ENCODE measurements at places on chromosomes 7 and 10. TPM values are rescaled to one million over a fixed set of nuclear protein-coding genes. Genes with fewer than 3 reads are reported as not detected.

GRCh38 chr10:13701157-13701919, 114.6 kb downstream of the PRPF18 start:
- no peak for DNase-seq

- DNase-seq: no peak
Measured at GRCh38 chr10:114389426-114389825, 14.9 kb downstream of the AFAP1L2 start.

DNA sequence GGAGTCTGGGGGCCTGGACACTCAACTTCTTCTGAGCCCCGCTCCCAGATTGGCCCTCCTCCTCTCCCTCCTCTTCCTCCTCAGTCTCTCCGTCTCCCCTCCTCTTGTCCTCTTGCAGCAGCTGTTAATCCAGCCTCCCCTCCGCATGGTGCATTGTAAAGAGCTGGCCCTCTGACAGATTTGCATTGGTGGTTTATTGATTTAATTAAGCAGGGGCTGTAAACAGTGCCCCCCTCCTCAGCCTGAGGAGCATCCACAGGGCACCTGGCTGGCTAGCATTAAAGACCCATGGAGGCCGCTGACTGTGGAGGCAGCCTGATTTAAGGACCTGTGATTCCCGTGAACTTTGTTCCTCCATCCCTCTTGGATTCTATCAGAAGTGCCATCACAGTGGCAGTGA, 28.9 kb upstream of the PCBD1 start:
- DNase-seq: no peak

DNA sequence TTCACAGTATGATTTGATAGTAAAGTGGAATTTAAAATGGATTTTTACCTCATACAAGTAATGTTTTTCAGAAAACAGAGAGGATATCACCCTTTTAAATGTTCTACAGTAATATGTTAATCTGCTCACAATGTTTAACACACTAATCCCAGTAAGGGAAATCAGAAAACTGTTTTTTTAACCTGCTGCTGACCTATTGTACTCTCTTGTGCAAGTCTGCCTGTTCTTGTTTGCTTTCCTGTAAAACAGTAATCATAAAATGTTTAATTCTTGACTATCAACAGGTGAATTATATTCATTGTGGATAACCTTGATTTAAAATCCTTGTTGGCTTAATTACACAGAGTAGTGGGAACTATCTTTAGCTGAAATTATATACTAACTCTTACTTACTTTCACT, 126.4 kb downstream of the GNAT3 start:
- DNase-seq: no peak

DNA sequence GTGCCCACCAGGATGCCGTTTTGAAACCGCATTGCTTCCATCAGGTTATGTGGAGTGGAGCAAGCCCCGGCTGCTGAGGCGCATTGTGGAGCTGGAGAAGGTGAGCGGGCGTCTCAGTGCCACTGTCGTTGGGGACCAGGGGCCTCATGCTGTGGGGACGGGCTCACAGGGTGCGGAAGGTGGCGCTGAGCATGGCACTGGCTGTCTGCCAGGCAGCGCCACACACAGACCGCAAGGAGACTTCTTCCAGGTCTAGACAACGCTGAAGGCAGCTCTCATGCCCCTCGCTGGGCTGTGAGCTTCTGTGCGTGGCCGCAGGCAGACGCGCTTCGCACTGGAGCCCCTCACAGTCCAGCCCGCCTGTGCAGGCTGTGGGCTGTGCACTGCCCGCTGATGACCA, 29.0 kb downstream of the IQCE start:
- DNase-seq: no peak

GRCh38 chr7:119392-120163, 72.8 kb upstream of the FAM20C start:
- peak; percentile 90 for DNase-seq

- DNase-seq: no peak
Measured at GRCh38 chr10:72814099-72814790, 79.3 kb upstream of the OIT3 start.

DNA sequence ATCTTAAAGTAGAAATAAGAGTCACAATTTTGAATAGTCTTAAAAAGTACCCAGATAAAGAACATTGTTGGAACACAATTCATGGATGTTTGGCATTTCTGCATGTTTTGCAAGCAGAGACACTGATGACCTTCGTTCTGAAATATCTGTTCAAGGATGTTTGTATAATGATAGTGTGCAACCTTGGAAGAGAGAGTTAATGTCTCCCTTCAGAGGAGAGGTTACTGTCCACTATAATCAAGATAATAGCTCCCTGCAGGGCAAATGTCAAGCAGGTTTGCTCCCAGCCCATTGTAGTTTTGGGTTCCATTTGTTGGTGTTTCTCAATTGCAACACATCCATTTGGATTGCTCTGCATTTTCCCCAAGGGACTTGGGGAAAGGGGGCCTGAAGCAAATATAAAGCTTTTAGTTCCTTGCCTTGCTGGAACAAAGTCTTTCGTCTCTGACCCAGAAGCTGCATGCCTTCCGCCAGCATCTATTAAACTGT, 45.2 kb downstream of the COL1A2 start:
- no peak for DNase-seq

- DNase-seq: no peak
Measured at GRCh38 chr10:1461016-1461415, 276.3 kb downstream of the ADARB2 start.

DNA sequence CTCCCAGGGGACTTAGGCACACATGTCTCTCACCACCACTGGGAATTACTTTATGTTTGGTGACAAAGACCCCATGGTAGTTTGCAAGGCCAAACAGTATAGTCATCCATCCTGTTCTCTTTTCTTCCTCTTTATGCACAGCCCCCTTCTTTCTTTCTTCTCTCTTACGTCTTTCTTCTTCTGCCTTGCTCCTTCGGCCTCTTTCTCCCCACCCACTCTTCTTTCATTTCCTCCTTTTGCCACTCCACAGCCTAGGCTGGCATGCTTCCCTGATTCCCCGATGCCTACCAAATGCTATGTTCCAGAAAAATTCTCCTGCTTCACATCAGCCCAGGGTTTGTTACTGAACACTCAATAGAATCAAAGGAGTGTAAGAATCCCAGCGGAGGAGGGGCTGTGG, 62.4 kb upstream of the MKLN1 start:
- no peak for DNase-seq

DNA sequence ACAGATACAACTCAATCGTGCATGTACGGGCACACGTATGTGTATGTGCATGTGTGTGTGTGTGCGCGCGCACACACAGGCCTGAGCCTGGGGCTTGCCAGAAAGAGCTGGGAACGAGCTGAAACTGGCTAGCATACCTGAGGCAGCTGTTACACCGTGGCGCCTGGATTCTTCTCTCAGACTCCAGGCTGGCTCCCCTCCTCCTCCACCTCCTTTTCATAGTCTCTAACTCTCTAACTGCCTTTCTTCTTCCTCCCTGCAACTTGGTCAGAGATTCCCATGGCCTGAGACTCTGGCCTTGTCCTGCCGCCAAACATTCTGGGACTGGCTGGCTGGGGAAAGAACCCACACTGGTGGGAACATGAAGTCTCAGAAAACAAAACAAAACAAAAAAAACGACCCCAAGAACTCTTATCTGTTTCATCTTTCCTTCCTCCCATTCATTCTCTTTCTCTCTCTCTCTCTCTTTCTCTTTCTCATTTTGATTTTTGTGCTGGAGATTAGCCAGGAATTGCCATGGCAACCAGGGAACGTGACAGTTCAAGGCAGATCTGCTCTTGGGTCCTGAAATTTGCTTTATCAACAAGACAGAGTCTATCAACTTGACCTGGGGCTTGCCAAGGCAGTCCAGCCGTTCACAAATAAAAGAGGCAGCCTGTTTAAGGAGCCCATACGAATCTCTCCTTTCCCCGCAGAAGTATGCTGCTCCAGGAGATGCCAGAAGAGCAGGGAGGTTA, 76.8 kb upstream of the SEM1 start:
- no peak for DNase-seq

GRCh38 chr10:93106631-93107072, 33.0 kb downstream of the CYP26A1 start:
- DNase-seq: peak; percentile 19

- peak; percentile 68 for DNase-seq
Measured at GRCh38 chr10:93071177-93071472, 2.6 kb upstream of the CYP26A1 start.

GRCh38 chr7:113636727-113637421, 281.9 kb downstream of the PPP1R3A start:
- DNase-seq: no peak

DNA sequence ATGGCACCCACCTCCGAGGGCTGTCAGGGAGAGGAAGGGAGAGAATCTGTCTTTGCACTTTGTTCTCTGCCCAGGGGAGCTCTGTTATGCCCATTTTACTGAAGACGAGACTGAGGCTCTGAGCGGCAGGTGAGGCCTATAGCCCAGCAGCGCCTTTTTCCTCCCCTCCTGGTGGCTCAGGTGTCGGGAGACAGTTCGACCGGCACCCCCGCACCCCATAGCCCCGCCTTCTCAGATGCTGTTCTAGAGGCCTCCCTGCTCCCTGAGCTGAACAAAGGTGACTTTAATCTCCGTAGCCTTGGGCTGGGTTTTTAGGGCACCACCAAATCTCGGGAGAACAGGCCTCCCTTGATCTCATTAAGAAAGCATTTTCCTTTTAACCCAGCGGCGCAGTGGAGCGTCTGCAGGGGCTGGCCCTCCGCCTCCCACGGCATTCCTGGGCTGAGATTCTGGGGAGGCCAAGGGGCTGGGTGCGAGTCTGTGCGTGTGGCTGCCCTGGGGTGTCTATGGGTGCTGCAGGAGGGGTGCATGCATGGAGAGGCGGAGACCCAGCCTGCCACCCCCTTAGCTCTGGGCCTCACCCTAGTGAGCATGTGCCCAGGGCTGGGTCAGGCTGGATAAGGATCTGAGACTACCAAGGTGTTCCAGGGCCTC, 3.3 kb downstream of the LFNG start:
- DNase-seq: no peak

- no peak for DNase-seq
Measured at GRCh38 chr10:103616705-103617601, 123.4 kb downstream of the NEURL1 start.

DNA sequence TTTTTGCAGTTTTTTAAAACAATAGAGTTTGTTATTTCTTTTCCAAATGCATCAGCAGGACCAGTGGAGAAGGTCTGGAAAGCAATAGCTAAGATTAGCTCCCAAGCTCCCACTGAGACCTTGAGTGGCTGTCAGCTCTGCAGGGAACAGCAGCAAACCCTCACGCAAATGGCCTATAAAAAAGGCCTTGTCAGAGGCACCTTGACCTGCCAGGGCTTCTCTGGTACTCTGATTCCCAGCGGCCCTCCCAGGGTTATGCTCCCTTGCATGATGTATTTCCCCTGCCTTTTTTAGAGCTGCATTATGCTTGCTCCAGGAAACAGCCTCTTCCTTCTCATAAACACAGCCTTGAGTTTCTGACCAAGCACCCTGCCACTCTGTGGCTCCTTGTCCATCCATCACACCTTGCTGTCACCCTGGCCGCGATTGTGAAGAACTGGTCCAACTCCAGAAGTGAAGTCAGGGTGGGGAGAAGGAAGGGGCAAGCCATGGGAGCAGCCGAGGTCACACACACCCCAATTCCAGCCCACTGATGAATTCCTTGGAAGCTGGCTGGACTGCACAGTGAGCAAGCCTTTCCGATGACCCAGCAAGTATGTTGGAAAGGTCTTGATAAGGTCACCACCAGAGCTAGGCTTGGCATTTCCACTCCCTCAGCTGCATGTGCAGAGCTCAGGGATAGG, 35.3 kb upstream of the NKX2-3 start:
- DNase-seq: no peak

GRCh38 chr7:56105508-56105907, 768 bp downstream of the CHCHD2 start:
- no peak for DNase-seq

- DNase-seq: peak; percentile 66
Measured at GRCh38 chr7:25527665-25528170, 299.4 kb upstream of the NPVF start.

GRCh38 chr7:54664235-54665228, 94.5 kb downstream of the SEC61G start:
- no peak for DNase-seq

- DNase-seq: no peak
Measured at GRCh38 chr7:86932038-86932512, 127.4 kb downstream of the ELAPOR2 start.

Gene INHBA
- 30.4 TPM for total RNA-seq

Gene CYP3A7
- total RNA-seq: not detected

Gene INA
- 2.2 TPM for total RNA-seq

Gene CNNM1
- 3.4 TPM for total RNA-seq

Gene ZNF775
- 12.5 TPM for total RNA-seq

Gene BMPER
- total RNA-seq: 6.5 TPM

Gene GUSB
- total RNA-seq: 18.1 TPM

Gene SPDYE8
- not detected for total RNA-seq

All from esophagus muscularis mucosa (tissue), 4 donors.